ENCODE measurements at places on chromosomes 2 and 18.

GRCh38 chr2:9278439-9278838 lies 71.8 kb downstream of the ASAP2 start:
- DNase-seq = no peak

- DNase-seq = no peak
Observed at GRCh38 chr18:34740101-34740500, 30.0 kb downstream of the DTNA start.

- DNase-seq = no peak
Observed at GRCh38 chr2:24508878-24509277, 17.8 kb downstream of the NCOA1 start.

- DNase-seq = no peak
Observed at GRCh38 chr2:177036747-177037146, 175.8 kb upstream of the HNRNPA3 start.

- DNase-seq = no peak
Observed at GRCh38 chr2:5945742-5946141, 253.6 kb downstream of the SOX11 start.

DNA sequence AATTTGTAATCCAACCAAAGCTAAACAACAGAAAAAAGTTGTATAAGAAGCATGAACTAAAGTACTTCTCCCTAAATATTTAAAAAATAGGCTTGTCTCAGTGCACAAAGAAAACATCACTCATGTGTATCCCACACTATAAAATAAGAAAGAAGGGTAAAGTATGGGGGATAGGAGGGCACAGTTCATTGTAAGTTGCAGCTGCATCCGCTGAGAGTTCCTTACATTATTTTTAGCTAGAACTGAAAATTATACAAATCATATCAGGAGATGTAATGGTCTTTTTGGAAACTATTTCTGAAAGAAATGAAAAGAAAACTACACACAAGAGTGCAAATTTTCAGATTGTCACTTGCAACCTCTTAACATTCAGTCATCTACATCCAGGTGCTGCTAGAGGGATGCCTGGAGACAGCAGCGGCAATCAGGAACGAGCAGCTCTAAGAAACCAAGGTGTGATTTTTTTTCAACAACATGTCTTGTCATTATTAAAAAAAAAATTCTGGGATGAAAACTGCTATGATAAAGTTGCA lies 273.6 kb downstream of the ASXL3 start:
- DNase-seq = no peak

GRCh38 chr18:5546660-5547059 lies 2.9 kb upstream of the EPB41L3 start:
- no peak for DNase-seq

DNA sequence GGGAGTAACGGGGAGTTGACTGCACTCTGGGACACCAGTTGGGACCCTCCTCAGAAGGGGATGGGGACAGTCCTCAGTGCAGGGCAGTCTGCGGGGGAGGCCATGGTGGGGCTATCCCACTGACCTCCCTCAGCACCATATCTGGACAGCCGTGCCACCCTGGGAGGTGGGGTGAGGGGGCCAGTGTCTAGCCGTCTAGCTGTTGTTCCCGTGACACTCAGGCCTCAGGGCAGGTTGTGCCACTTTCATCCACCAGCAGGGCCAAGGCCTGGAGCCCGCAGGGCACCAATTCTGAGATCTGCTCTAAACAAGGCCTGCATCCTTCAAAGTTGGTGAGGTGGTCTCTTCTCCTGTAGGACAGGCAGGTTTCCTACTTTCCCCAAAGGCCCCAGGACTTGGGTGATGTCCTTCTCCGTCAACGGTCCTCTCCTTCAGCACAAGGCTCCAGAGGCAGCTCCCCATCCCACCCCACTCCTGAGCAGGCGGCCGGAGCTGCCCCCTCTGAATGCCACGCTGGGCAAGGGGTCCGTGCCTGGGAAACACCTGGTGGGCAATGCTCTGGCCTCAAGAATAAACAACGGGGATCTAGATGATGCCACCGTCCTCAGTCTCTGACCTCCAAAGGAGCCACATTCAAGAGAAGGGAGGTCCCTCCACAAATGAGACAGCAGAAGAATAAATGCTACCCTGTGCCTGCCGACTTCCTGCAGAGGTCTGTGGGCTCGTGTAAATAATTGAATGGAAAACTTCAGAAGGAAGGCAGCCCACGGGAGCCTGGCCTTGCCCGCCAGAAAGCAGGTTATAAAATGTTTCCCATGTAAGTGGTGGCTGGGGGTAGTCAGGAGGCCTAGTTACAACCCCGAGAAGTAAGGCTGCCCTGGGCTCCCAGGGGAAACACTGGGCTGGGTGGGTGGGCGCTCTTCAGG lies 42.8 kb upstream of the PTMA start:
- no peak for DNase-seq

Data from stimulated activated CD8-positive, alpha-beta memory T cell treated with anti-CD3 and anti-CD28 coated beads, Interleukin-4, amount 100 ng/mL, for 1 hour (primary cell).